ENCODE measurements at places on chromosomes 2 and 18. TPM values are rescaled to one million over a fixed set of nuclear protein-coding genes. Genes with fewer than 3 reads are reported as not detected.

ZNF396 gene
- total RNA-seq: 0.92 TPM

ACADL gene
- total RNA-seq: not detected

RAX gene
- total RNA-seq: not detected

PAIP2B gene
- 2.9 TPM for total RNA-seq

ATP8B1 gene
- 66.7 TPM for total RNA-seq

REG3G gene
- not detected for total RNA-seq

ALK gene
- total RNA-seq: 0.05 TPM

CFAP221 gene
- total RNA-seq: 1.1 TPM

ADRA2B gene
- 0.46 TPM for total RNA-seq

ERBB4 gene
- 0.36 TPM for total RNA-seq

ITPRID2 gene
- total RNA-seq: 76.6 TPM

SETBP1 gene
- total RNA-seq: 131 TPM

LRRFIP1 gene
- total RNA-seq: 105 TPM

ANKMY1 gene
- 5.6 TPM for total RNA-seq

TACR1 gene
- 1.0 TPM for total RNA-seq

MAL gene
- not detected for total RNA-seq

SPATA3 gene
- not detected for total RNA-seq

C2orf66 gene
- total RNA-seq: 1.4 TPM

ACSL3 gene
- 163 TPM for total RNA-seq

TRPM8 gene
- not detected for total RNA-seq

ALKAL2 gene
- 3.2 TPM for total RNA-seq

PARD6G gene
- 10.4 TPM for total RNA-seq

SMC6 gene
- 28.8 TPM for total RNA-seq

CD207 gene
- total RNA-seq: 0.74 TPM

IL1RL2 gene
- total RNA-seq: not detected

ONECUT2 gene
- total RNA-seq: 1.1 TPM

CCDC68 gene
- total RNA-seq: 0.87 TPM

DCDC2C gene
- total RNA-seq: not detected

FAM110C gene
- total RNA-seq: 0.08 TPM

HS1BP3 gene
- total RNA-seq: 33.6 TPM

HRH4 gene
- total RNA-seq: not detected

STAT4 gene
- 1.1 TPM for total RNA-seq

LYPD6 gene
- total RNA-seq: 3.5 TPM

AQP12A gene
- total RNA-seq: not detected

ZNF892 gene
- total RNA-seq: 11.2 TPM

SPC25 gene
- total RNA-seq: 6.2 TPM

PTPRM gene
- 284 TPM for total RNA-seq

All from endothelial cell (in vitro differentiated cells).